ENCODE measurements at places on chromosomes 1 and 21.

GRCh38 chr1:53556657-53557227 lies 97.5 kb downstream of the DMRTB1 start:
- DNase-seq, result no peak

GRCh38 chr1:38488162-38488898 lies 371.2 kb downstream of the RRAGC start:
- DNase-seq, result no peak

- peak; percentile 71 for DNase-seq
Observed at GRCh38 chr1:30005972-30006619, 717.3 kb downstream of the MATN1 start.

DNA sequence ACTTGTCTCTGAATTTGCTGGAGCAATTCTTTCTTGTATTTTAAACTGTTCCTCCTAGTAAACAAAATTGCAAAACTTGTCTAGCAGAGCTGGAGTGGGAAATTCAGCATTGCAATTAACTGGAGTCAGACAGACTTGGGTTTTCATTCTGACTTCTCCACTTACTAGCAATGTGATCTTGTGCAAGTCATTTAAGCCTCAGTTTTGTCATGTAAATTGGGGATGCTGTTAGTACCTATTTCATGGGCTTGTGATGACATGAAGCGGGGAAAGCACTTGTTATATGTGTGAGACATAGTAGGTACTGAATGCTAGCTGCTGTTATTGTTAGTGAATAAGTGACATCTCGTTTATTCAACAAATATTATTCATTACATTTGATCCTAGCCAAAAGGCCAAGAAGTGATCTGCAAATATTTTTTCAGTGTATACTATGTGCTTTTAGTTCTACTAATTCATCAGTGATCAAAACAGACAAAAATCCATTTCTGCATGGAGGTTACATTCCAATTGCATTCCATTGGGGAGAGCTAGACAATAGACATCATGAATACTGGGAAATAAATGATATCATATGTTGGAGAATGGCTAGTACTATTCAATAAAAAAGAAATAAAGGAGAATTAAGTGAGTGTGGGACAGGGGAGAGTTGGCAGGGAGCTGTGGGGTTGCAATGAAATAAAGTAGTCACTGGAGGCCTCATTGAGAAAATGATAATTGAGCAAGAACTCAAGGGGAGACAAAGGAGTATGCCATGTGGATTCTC lies 47.1 kb downstream of the CACHD1 start:
- DNase-seq, result no peak

GRCh38 chr1:26288311-26288941 lies 8.5 kb downstream of the SH3BGRL3 start:
- DNase-seq, result peak; percentile 26

DNA sequence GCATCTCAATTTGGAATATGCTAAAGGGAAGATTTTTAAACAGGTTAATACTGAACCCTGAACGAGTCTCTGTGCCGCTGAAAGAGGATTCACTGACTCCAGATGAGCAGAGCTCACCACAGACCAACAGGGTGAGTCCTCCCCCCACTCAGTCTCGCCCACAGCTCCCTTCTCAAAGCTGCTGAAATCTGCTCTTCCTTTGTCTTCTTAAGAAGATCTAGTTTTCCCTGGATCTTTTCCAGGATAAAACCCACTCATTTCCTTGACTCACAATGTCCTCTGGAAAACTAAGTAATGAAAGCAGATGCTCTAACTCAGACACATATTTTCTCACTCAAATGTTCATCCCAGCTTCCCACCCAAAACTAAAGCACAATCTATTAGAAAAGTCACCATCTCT lies 447.0 kb upstream of the PKN2 start:
- no peak for DNase-seq

DNA sequence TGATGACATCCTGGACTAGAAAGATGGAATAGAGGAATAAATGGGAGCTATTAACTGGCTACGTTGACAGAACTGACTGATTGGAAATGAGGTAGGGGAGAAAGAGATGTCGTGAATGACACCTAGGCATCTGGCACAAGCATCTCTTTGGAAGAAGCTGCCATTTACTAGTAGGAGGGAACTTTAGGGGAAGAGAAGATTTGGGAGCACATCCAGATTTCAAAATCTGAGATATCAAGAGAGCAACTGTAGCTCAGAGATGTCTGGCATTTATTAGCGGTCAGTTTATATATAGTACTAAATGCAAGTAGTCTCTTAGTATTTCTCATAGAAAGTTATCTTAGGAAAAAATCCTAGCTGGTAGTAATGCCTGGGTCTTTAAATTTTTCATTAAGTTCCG lies 131.9 kb upstream of the C1orf105 start:
- no peak for DNase-seq

DNA sequence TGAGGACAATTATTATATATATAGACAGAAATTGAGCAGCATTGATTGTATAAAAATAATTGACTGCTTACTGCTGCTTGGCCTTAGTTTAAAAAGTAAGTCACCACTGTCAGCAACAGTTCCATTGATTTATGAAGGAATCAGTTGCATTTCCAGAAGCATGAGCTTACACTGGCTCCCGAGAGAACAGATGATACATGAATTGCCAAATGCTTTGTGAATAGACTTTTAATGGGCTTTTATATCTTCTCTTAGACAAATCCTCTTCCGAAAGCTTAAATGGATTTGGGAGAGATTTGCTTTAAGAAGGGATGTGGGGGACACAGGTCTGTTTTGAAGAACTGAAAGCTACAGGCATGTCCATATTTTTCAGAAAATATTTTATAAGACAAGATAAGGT lies 7.5 kb downstream of the FHAD1 start:
- no peak for DNase-seq

DNA sequence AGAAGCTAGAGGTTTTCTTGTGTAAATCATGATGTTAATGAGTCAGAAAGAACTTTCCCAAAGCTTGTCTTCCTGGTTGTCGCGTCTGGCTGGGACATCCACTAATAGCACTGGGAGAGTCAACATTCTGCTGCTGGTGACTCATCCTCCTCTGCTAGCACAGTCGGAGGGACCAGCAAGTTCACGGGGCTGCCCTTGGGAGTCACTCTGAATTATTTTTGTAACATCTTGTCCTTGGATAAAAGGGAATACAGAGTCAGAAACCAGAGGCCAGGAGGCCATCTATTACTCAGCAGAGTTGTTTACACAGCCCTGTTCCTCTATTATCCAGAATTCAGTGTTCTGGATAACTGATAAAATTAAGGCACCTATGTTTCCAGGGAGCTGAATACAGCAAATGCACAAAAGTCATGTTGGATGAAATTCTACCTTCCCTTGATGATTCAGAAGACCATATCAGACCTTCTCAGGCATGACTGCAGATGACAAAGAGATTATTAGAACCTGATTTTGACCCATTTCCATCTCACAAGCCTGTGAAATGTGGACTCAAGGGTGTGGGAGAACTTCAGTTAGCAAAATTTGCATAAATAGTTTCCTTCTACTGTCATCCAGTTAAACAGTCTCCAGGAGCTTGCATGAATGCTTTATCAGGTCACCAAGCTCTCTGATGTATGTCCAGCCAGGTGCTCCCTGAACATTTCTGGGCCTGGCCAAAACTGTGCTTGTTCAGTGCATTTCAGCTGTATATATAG lies 68.1 kb downstream of the JAK1 start:
- DNase-seq, result peak; percentile 99

DNA sequence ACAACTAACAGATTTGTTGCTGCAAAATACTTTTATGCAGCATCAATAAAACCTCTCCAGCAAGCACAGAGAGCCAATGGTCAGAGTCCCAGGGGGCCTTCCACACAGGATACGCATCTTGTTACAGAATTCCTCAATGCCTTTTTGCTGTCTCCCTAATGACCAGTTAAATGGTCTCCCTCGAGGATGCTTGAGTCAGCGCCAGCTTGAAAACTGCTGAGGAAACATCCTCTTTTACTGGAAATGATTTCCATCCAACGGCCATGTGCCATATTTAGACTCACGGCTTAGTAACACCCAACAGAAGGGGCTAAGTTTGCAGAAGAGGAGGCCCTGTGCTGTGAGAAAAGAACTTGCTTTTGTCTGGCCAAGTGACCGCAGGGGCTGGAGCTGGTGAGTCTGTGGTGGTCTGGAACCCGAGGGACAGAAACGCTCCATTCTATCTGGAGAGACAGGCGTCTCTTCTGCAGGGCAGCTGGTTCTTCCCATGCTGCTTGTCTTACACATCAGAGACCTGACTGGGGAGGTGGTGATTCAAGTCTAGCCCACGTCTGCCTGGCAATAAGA lies 496.4 kb downstream of the SETD4 start:
- DNase-seq, result peak; percentile 96

DNA sequence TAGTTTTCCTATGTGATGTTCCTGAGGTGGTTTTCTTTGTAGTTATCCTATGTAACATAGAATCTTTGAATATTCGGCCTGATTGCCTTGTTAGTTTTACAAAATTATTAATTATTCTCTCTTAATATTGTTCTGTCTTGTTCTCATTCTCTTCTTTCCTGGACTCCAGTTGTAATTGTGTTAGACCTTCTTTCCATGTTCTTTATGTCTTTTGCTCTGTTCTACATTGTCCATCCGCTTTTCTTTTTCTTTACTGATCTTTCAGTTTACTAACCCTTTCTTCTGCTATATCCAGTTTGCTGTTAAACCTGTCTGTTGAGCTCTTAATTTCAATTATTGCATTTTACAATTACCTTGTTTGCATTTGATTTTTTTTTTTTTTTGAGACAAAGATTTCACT lies 89.3 kb downstream of the PEX14 start:
- no peak for DNase-seq

- DNase-seq, result no peak
Observed at GRCh38 chr1:5914676-5915365, 77.4 kb downstream of the NPHP4 start.

DNA sequence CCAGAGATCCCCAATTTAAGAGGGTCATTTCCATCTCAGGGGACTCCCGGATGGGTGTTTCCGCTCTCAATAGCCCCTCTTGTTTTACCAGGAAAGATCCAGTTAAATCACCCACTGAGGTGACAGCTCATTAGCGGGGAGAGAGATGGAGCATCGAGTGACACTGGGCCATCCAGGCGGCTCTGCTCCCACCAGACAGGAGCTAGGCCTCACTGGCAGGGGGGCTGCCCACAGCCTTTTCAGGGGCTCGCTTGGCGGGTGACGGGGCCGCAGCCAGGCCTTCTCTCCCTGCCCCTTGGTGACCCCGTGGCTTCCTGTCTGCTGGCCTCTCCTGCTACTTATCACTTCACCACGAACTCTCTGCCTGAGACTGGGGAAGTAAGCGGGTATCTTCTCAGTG lies 26.7 kb upstream of the SPSB1 start:
- DNase-seq, result no peak

- DNase-seq, result no peak
Observed at GRCh38 chr1:150808121-150808520, at the start of gene CTSK. CTSK (minus strand) TSS chr1:150808260; CDS start chr1:150806805, 1,455 bp downstream.

- DNase-seq, result peak; percentile 92
Observed at GRCh38 chr1:233668725-233669294, 54.9 kb downstream of the KCNK1 start.

DNA sequence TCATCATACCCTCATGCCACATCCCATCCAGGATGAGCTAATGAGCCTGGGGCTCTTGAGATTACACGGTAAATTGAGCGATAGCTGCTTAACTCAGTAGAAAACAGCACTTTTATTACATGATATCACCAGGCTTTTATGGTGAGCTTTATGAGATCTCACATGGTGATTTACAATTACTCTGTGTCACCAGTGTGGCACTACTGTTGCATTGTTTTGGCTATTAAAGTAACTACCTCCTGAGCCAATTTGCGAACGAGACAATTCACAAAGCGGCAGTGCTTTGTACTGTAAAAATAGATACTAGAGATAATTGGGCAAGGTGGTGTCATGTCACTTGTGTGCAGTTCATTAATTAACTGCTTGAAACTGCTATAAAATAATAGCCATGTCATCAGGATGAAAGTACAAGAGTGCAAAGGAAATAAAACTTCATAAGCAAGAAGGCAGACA lies 767.7 kb upstream of the ADGRL2 start:
- DNase-seq, result no peak

DNA sequence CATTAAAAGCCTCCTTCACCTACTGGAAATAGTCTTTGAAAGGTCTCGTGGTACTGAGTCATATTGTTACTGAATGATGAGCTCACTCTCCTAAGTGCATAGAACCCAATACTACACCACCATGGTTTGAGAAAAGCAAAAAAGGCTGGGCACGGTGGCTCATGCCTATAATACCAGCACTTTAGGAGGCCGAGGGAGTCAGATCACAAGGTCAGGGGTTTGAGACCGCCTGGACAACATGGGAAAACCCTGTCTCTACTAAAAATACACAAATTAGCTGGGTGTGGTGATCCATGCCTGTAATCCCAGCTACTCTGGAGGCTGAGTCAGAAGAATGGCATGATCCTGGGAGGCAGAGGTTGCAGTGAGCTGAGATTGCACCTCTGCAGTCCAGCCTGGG lies 3.3 kb upstream of the HNRNPCL1 start:
- peak; percentile 92 for DNase-seq

- DNase-seq, result peak; percentile 36
Observed at GRCh38 chr1:85340427-85340826, 64.0 kb upstream of the BCL10 start.

GRCh38 chr1:14926818-14927575 lies 226.6 kb upstream of the TMEM51 start:
- no peak for DNase-seq

DNA sequence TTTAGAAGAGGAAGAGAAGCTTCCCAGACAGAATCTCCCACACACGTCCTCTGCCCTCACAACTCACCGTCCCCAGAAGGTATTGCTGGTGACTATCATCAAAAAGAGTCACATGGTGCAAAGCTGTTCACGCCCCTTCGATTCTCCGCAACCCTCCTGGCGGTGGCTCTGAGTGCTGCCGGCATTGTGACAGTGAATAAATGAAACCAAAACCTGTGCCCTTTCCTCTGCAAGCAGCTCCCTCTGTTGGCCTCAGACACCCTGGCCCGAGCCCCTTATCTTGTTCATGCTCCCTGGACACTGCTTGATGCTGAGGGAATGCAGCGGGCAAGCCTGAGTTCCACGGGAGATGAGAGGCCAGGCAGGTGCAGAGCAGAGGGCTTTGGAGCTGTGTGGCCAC lies 510.3 kb downstream of the NPHP4 start:
- DNase-seq, result no peak

DNA sequence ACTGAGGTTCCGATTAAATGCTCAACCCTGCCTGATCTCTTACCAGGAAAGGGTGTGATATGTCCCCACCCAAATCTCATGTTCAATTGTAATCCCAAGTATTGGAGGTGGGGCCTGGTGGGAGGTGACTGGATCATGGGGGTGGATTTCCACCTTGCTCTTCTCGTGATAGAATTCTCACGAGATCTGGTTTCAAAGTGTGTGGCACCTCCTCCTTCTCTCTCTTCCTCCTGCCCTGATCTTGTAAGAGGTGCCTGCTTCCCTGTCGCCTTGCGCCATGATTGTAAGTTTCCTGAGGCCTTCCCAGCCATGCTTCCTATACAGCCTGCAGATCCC lies 34.9 kb downstream of the RSPH1 start:
- DNase-seq, result no peak

DNA sequence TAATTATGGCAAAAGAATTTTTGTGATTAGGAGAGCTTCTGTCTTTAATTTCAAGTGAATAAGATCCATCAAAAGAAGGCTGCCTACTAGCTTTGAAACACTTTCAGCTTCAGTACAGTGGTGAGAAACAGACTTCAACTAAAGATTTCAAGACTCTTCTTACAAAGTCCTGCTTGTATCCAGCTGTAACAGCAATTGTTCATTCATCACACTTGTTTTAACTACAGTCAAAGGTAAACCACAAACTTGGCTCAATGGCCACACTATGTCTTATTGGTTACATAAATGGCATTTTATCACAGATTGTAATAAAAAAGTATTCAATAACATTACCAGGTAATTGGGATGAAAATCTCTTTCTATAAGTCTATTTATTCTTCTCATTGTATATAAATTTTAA lies 59.2 kb downstream of the WARS2 start:
- DNase-seq, result peak; percentile 56

GRCh38 chr1:33560680-33561079 lies 88.2 kb downstream of the ZSCAN20 start:
- DNase-seq, result peak; percentile 41

Measured in M059J (cell line).